ENCODE measurements at places on chromosomes 2 and 18.

DNA sequence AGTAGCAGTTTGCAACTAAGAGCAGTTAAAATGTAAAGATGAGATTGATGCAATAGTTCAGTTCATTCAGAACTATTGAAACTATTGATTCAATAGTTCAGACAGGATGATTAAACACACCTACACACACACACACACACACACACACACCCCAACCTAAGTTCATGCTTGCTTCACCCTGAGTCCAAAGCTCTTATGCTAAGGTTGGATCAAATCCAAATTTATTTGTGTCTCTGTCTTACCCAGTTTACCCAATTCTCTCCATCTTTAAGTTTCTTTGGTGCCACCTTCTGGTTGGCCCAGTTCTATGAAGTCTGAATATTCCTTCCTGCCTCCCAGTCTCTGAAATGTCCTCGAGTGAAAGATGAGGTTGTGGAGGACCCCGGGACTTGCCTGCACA is 5.1 kb downstream of the SERPINB8 start:
- no peak overlapping the region for H3K27ac ChIP-seq
- no peaks in the 10 kb centered on the region for H3K27me3 ChIP-seq
- peaks cover 40% of the 10 kb centered on the region for H3K4me1 ChIP-seq
- H3K36me3 ChIP-seq = peaks cover 15% of the 10 kb centered on the region
- no peak overlapping the region for H3K4me3 ChIP-seq

DNA sequence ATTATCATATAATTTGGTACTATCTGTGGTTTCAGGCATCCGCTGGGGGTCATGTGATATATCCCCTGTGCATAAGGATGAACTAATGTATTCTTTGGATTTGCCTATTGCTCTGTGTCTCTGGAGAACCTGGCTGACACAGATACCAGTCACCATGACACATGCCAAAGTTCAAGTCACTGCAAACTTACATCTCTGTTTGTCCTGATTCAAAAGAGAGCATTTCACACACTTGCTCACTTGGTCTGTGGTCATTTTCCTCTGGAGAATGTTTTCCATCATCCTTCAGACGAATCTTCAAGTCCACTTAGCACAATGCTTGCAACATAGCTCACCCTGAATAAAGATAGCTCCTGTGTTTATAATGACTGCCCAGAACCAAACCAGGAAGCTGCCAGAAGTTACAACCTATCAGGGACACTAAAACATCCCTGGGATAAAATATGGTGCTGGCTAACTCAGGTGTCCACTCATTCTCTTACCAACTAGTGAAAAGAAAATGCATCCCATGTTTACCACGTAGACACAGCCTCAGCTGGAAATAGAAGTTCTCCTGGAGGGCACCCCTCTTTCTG is 18.1 kb downstream of the SULT1C3 start:
- DNase-seq = no peak
- no peak overlapping the region for H3K4me3 ChIP-seq
- no peaks in the 10 kb centered on the region for H3K4me1 ChIP-seq
- H3K36me3 ChIP-seq = no peaks in the 10 kb centered on the region

- H3K27me3 ChIP-seq = no peaks in the 10 kb centered on the region
- peaks cover 55% of the 10 kb centered on the region for H3K4me1 ChIP-seq
- DNase-seq = no peak
- no peak overlapping the region for H3K4me3 ChIP-seq
Measured at GRCh38 chr18:44733069-44733753, 52.5 kb downstream of the SETBP1 start.

DNA sequence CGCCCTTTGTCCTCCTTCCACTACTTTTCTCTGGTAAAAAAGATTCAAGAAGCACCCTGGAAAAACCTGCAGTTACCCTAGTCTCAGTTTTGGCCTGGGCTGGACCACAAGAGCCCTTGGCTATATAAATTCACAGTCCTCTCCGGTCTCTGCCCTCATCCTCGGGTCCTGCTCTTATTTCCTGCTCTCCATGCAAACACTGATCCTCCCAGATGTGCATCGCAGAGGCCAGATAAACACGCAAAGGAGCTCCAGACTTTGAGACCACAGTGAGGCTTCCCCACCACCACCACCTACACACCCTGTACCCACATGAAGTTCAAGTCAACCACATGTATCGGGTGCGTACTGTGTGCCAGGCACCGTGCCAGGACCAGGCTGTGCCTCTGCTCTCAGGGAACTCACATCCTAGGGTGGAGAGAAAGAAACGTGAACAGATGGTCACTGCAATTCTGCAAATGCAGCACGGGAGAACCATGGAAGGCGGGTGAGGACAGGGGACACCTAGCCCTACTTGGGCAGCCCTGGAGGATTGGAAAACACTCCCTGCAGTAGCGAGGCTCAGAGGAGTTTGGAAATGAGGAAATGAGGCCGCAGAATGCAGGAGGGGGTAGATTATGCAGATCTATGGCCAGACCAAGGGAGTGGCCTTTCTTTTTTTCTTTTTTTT is 7.4 kb downstream of the CTDSP1 start:
- no peaks in the 10 kb centered on the region for H3K27me3 ChIP-seq
- H3K27ac ChIP-seq = peak overlapping the region; percentile 82
- peak; percentile 67 for DNase-seq
- peak overlapping the region; percentile 81 for H3K4me3 ChIP-seq

DNA sequence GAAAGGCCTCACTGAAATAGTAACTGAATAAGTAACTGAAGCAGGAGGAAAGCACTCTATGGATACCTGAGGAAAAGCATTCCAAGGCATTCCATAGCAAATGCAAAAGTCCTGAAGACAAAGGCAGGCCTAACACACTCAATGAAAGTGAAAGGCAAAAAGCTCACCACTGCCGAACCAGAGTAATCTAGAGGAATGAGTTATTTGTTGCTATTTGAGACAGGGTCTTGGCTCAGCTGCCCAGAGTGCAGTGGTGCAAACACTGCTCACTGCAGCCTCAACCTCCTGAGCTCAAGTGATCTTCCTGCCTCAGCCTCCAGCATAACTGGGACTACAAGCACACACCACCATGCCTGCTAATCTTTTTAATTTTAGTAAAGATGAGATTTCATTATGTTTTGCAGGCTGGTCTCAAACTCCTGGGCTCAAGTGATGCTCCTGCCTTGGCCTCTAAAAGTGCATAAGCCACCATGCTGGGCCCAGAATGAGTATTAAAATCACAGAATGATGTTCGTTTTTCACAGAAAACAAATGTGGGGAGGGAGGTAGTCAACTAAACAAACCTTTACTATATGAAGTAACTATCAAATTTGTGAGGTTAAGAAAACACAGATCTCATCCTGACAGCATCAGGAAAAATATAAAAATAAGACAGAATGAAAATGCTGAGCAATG is 17.9 kb downstream of the PIAS2 start:
- H3K27ac ChIP-seq = no peak overlapping the region
- peaks cover 15% of the 10 kb centered on the region for H3K4me1 ChIP-seq
- no peaks in the 10 kb centered on the region for H3K27me3 ChIP-seq
- no peak for DNase-seq

DNA sequence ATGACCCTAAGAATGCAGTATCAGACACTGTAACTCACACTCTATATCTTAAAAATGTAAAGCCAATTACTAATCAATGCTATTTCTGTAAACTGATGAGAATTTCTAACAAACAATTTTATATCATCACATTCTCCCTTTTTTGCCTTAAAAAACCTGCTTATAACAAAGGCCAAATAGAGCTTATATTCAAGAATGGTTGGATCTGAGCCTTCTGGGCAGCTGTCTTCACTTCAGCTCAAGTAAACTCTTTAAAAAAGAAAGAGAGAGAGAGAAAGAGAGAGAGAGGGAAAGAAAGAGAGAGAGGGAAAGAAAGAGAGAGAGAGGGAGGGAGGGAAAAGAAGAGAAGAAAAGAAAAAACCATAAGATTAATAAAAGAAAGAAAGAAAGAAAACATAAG is 231.8 kb downstream of the KCNE4 start:
- no peak overlapping the region for H3K27ac ChIP-seq
- no peaks in the 10 kb centered on the region for H3K4me1 ChIP-seq

DNA sequence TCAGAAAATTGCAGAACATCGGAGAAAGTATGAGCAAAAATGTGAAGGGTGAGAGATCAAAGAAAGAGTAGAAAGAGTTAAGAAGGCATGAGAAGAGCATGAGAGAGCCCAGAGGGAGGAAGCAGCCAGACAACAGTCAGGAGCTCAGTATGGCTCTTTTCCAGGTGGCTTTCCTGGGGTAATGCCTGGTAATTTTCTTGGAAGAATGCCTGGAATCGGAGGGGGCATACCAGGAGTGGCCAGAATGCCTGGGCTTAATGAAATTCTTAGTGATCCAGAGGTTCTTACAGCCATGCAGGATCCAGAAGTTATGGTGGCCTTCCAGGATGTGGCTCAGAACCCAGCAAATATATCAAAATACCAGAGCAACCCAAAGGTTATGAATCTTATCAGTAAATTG is 271.8 kb upstream of the TFPI start:
- H3K36me3 ChIP-seq = no peaks in the 10 kb centered on the region
- DNase-seq = no peak
- H3K27me3 ChIP-seq = no peaks in the 10 kb centered on the region
- no peak overlapping the region for H3K4me3 ChIP-seq

DNA sequence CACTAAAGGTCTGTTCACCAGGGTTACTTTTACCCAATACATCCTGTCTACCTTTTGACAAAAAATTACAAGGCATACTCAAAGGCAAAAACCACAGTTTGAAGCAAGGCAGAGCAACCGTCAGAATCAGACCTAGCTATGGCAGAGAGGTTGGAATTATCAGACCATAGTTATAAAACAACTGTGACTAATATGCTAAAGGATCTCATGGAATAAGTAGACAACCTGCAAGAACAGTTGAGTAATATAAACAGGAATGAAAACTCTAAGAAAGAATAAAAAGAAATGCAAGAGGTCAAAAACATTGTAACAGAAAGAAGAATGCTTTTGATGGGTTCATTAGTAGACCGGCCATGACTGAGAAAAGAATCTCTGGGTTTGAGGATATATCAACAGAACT is 318.8 kb upstream of the KCNH7 start:
- H3K4me1 ChIP-seq = no peaks in the 10 kb centered on the region
- no peak overlapping the region for H3K27ac ChIP-seq
- no peak for DNase-seq
- H3K36me3 ChIP-seq = peaks cover 2% of the 10 kb centered on the region
- H3K27me3 ChIP-seq = no peaks in the 10 kb centered on the region

DNA sequence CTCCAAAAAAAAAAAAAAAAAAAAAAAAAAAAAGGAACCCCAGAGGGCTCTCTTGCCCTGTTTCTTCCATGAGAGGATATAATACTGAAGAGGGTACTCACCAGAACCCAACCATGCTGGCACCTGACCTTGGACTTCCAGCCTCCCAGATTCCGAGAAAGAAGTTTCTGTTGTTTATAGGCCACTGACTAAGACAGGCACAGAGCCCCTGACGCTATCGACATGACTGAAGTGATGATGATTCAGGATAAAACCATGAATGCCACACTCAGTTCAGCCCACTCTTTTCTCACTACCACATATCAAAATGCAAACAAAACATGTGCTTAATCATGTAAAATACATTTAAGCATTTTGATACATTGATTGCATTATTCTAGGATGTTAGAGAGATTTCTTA is 66.1 kb upstream of the CDCA7 start:
- no peak overlapping the region for H3K4me3 ChIP-seq
- no peak overlapping the region for H3K27ac ChIP-seq
- DNase-seq = no peak
- H3K4me1 ChIP-seq = peaks cover 8% of the 10 kb centered on the region
- H3K27me3 ChIP-seq = no peaks in the 10 kb centered on the region

Data from central memory CD8-positive, alpha-beta T cell (primary cell).